ENCODE measurements at places on chromosomes 1 and 21. TPM values are rescaled to one million over a fixed set of nuclear protein-coding genes. Genes with fewer than 3 reads are reported as not detected.
A peak's percentile ranks its signal among the peaks of the same experiment; 100 is the strongest.

LAMB3 gene
- 0.70 TPM for total RNA-seq

CD1E gene
- total RNA-seq = not detected

DNAJC28 gene
- 0.56 TPM for total RNA-seq

TRIM67 gene
- not detected for total RNA-seq

ROR1 gene
- total RNA-seq = not detected

RIPPLY3 gene
- not detected for total RNA-seq

CD53 gene
- total RNA-seq = 257 TPM

TCP10L gene
- 0.63 TPM for total RNA-seq

CCDC27 gene
- not detected for total RNA-seq

GRCh38 chr1:155892796-155893195 lies 18.4 kb downstream of the RIT1 start:
- DNase-seq = no peak
- no peak overlapping the region for H3K4me3 ChIP-seq
- H3K4me1 ChIP-seq = peaks cover 18% of the 10 kb centered on the region
- H3K27me3 ChIP-seq = no peaks in the 10 kb centered on the region
- H3K27ac ChIP-seq = peak overlapping the region; percentile 57

DNA sequence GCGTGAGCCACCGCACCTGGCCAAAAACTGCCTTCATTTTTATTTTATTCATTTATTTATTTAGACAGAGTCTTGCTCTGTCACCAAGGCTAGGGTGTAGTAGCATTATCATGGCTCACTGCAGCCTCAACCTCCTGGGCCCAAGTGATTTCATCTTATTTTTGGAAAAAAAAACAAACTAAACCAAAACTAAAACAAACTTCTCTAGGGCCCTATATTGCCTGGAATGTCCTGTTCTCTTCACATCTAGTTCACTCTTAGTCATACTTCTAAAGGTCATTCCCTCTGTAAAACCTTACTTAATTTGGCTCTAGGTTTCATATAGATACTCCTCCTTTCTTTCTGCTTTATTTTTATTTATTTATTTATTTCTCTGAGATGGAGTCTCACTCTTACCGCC lies 15.6 kb downstream of the RPS27 start:
- no peak overlapping the region for H3K27ac ChIP-seq
- no peaks in the 10 kb centered on the region for H3K27me3 ChIP-seq
- no peak for DNase-seq
- H3K4me3 ChIP-seq = no peak overlapping the region
- no peaks in the 10 kb centered on the region for H3K36me3 ChIP-seq

- no peak overlapping the region for H3K27ac ChIP-seq
- no peaks in the 10 kb centered on the region for H3K4me1 ChIP-seq
Measured at GRCh38 chr21:34302521-34302920, 61.3 kb upstream of the KCNE2 start.

DNA sequence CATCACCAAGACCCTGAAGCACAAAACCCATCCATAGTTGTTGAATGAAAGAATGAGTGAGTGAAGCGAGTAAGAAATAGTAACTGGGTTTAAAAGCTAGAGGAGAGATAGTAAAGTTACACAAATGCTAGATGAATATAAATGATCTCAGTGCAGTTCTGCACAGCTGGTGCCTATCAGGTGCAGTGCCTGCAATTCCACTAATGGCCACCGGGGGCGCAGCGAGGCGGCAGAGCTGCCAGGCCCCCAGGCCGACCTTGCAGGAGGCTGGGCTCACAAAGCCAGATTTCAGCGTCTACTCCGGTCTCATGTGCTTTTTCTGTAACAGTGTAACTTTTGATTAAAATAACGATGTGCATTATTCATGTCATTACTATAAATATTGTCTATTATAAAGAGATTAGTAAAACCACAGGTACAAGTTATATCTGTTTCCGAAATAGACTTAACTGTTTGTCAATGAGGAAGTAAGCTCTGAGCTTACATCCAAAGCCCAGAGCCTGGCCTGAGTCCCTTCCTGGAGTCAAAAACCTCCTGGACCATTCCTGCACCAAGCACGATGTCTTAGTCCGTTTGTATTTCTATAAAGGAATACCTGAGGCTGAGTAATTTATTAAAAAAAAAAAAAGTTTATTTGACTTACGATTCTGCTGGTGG lies 477.6 kb downstream of the NPHP4 start:
- H3K36me3 ChIP-seq = no peaks in the 10 kb centered on the region
- no peak overlapping the region for H3K27ac ChIP-seq
- H3K27me3 ChIP-seq = peaks cover 5% of the 10 kb centered on the region
- no peaks in the 10 kb centered on the region for H3K4me1 ChIP-seq

- H3K4me1 ChIP-seq = peaks cover 4% of the 10 kb centered on the region
- H3K4me3 ChIP-seq = no peak overlapping the region
- H3K27me3 ChIP-seq = no peaks in the 10 kb centered on the region
- DNase-seq = no peak
Measured at GRCh38 chr1:225961659-225962439, 20.8 kb upstream of the LEFTY2 start.

DNA sequence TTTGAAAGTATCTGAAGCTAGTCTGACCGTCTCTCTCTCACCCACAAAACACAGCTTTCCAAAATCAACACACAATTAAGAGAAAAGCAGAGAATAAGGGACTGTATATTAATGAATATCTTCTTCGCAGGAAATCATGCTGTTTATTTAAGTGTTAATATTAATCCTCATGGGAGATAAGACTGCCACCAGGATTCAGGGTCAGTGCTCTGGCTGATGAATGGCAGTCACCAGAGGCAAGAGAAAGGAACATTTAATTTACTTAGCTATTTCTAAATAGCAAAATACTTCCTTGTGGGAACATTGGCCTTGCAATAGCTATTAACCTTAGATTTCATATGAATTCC lies 2.2 kb downstream of the SCYL3 start:
- peaks cover 44% of the 10 kb centered on the region for H3K4me1 ChIP-seq
- H3K4me3 ChIP-seq = peak overlapping the region; percentile 70
- H3K36me3 ChIP-seq = peaks cover 22% of the 10 kb centered on the region
- no peak for DNase-seq

DNA sequence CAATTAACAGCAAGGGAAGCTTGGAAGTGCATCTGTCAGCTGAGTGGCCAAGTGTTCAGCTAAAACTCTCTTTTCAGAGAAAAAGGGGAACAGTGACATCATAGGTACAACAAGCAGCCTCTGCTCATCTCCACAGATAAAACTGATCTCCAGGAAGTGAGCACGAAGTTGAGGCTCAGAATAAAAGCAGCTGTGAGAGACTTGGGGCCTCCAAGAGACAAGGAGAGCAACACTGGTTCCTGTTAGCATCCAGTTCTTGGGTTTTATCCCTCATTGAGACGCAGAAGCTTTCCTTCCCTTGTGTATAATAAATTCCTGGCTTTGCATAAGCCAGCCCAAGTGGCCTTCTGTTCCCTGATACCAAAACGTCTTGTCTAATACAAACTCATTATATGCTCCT lies 20.0 kb upstream of the CNN3 start:
- DNase-seq = no peak
- peaks cover 1% of the 10 kb centered on the region for H3K27me3 ChIP-seq
- H3K4me1 ChIP-seq = no peaks in the 10 kb centered on the region
- H3K4me3 ChIP-seq = no peak overlapping the region
- no peaks in the 10 kb centered on the region for H3K36me3 ChIP-seq
- H3K27ac ChIP-seq = no peak overlapping the region

GRCh38 chr1:245458761-245459174 lies 304.0 kb downstream of the KIF26B start:
- no peak for DNase-seq
- no peaks in the 10 kb centered on the region for H3K4me1 ChIP-seq
- H3K27me3 ChIP-seq = no peaks in the 10 kb centered on the region
- H3K4me3 ChIP-seq = no peak overlapping the region
- H3K36me3 ChIP-seq = no peaks in the 10 kb centered on the region

DNA sequence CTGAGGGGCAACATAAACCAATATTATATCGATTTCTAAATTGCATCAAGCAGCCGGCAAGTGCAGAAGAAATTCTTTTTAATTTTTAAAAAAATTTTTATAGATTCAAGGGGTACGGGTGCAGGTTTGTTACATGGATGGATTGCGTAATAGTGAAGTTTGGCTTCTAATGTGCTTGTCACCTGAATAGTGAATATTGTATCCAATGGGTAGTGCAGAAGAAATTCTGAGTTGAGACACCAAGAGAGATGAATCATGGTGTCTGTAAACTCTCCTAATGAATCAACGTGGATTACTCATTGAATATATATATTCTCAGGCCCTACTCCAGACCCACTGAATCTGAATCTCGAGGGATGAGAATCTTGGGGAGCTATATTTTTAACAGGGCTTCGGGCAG lies 253.7 kb upstream of the FOXD3 start:
- peaks cover 19% of the 10 kb centered on the region for H3K27me3 ChIP-seq
- DNase-seq = no peak
- no peaks in the 10 kb centered on the region for H3K4me1 ChIP-seq
- H3K27ac ChIP-seq = no peak overlapping the region
- no peaks in the 10 kb centered on the region for H3K36me3 ChIP-seq
- H3K4me3 ChIP-seq = no peak overlapping the region

GRCh38 chr1:223269006-223269405 lies 95.0 kb downstream of the SUSD4 start:
- H3K4me1 ChIP-seq = peaks cover 4% of the 10 kb centered on the region
- no peaks in the 10 kb centered on the region for H3K36me3 ChIP-seq
- no peaks in the 10 kb centered on the region for H3K27me3 ChIP-seq
- DNase-seq = no peak
- H3K27ac ChIP-seq = no peak overlapping the region

GRCh38 chr1:30888391-30888790 lies 20.2 kb downstream of the SDC3 start:
- no peak for DNase-seq
- H3K27ac ChIP-seq = no peak overlapping the region
- no peak overlapping the region for H3K4me3 ChIP-seq
- peaks cover 16% of the 10 kb centered on the region for H3K27me3 ChIP-seq

GRCh38 chr1:182637769-182638168 lies 33.6 kb upstream of the RGS16 start:
- H3K4me3 ChIP-seq = no peak overlapping the region
- H3K4me1 ChIP-seq = no peaks in the 10 kb centered on the region
- H3K27me3 ChIP-seq = peaks cover 25% of the 10 kb centered on the region
- DNase-seq = no peak
- H3K27ac ChIP-seq = no peak overlapping the region
- H3K36me3 ChIP-seq = no peaks in the 10 kb centered on the region

DNA sequence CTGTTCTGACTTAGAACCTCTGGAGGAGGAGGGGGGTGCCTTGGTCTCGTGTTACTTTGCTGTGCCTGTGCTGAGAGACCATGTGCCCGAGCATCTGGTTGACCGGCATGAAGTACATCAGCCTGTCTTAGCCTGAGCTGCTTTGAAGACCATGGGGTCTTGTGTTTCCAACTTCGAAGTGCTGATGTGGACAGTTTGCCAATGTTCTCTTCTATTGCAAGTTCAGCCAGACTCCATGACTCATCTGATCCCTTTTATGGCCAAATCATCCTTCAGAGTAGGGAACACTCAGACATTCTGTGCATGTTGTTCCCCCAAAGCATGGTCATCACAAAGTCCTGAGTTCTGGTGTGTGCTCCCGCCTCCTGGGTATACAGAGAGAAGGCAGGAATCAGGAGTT lies 6.0 kb upstream of the PLA2G2C start:
- no peak overlapping the region for H3K4me3 ChIP-seq
- H3K4me1 ChIP-seq = peaks cover 17% of the 10 kb centered on the region
- H3K27me3 ChIP-seq = peaks cover 41% of the 10 kb centered on the region
- no peak overlapping the region for H3K27ac ChIP-seq

DNA sequence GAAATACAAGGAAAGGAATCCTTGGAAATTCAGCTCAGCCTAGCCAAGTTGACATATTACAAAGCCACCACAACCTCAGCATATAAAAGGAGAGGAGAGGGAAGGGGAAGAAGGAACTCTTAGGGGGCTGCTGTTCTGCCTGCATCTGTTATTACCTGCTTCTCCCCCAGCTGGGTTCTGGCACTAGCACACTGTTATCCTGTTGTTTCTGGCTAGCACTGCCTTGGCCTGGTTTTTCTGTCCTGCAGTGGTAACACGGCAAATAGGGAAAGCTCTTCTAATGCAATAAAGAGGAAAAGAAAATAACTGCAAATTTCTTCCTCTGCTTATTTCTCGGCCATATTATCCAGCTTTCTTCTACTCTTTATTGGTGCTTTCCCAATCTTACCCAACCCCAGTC lies 16.5 kb upstream of the VCAM1 start:
- H3K4me1 ChIP-seq = no peaks in the 10 kb centered on the region
- no peaks in the 10 kb centered on the region for H3K36me3 ChIP-seq
- no peak overlapping the region for H3K27ac ChIP-seq
- H3K27me3 ChIP-seq = peaks cover 10% of the 10 kb centered on the region

- no peak overlapping the region for H3K27ac ChIP-seq
- peaks cover 12% of the 10 kb centered on the region for H3K27me3 ChIP-seq
- no peaks in the 10 kb centered on the region for H3K36me3 ChIP-seq
- DNase-seq = no peak
- H3K4me3 ChIP-seq = no peak overlapping the region
Measured at GRCh38 chr21:41207401-41208375, 39.7 kb downstream of the BACE2 start.

GRCh38 chr21:33940164-33940880 lies 24.7 kb upstream of the ATP5PO start:
- peaks cover 79% of the 10 kb centered on the region for H3K4me1 ChIP-seq
- no peak for DNase-seq
- H3K27me3 ChIP-seq = no peaks in the 10 kb centered on the region
- H3K36me3 ChIP-seq = peaks cover 51% of the 10 kb centered on the region

- no peak overlapping the region for H3K4me3 ChIP-seq
- H3K4me1 ChIP-seq = no peaks in the 10 kb centered on the region
- H3K27me3 ChIP-seq = no peaks in the 10 kb centered on the region
- DNase-seq = no peak
- peaks cover 8% of the 10 kb centered on the region for H3K36me3 ChIP-seq
- H3K27ac ChIP-seq = no peak overlapping the region
Measured at GRCh38 chr1:172914501-172915144, 136.1 kb downstream of the TNFSF18 start.

DNA sequence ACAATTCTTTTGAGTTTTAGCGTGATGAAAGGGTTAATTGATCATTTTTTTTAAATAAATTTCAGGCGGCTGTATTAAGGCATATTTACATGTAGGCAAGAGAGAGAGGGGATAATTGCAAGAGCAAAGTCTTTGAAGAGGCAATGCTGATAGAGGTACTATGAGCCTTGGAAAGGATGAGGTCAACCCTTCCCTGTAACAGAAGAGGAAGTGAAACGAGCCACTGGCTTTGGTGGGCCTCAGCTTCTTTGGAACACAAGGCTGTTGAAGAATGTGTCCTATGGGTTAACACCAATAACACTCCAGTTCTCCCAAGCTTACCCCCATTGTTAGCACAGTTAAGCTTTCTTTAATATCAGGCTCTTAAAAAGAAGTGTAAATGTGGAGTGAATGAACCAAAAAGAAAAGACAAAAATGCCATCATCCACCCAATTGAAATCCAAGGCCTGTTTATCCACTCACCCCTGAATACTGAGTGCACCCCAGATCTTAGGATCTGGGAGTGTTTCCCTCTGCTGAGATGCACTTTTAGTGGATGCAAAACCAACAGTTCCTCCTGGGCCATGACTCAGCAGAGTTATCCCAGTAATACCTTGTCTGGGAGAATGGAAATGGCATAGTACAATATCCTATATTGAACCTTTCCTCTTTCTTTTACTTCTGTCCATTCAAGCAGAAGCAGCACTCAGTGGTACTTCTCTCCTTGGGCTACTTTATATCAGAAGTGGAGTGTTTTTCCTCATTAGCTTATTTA lies 216.4 kb downstream of the SLC44A5 start:
- H3K4me1 ChIP-seq = no peaks in the 10 kb centered on the region
- H3K27ac ChIP-seq = no peak overlapping the region
- no peak overlapping the region for H3K4me3 ChIP-seq
- H3K27me3 ChIP-seq = no peaks in the 10 kb centered on the region
- no peak for DNase-seq

GRCh38 chr1:169103480-169103893 lies 3.0 kb upstream of the ATP1B1 start:
- no peak overlapping the region for H3K27ac ChIP-seq
- H3K27me3 ChIP-seq = peaks cover 7% of the 10 kb centered on the region
- peaks cover 17% of the 10 kb centered on the region for H3K4me1 ChIP-seq
- H3K36me3 ChIP-seq = no peaks in the 10 kb centered on the region
- H3K4me3 ChIP-seq = no peak overlapping the region
